Activated T-cell treated with anti-CD3 and anti-CD28 coated beads, Interleukin-2, amount 50 U/mL, for 72 hours (primary cell): ENCODE measurements at places on chromosomes 13 and 19. TPM values are rescaled to one million over a fixed set of nuclear protein-coding genes. Genes with fewer than 3 reads are reported as not detected.

GRCh38 chr19:46159418-46160232 is 11.6 kb downstream of the IGFL2 start:
- H3K4me1 ChIP-seq: no peaks in the 10 kb centered on the region
- H3K27ac ChIP-seq: no peak overlapping the region
- peaks cover 7% of the 10 kb centered on the region for H3K36me3 ChIP-seq
- no peak for DNase-seq

GRCh38 chr13:41546372-41547190 is 89.2 kb downstream of the RGCC start:
- H3K27ac ChIP-seq: no peak overlapping the region
- H3K36me3 ChIP-seq: peaks cover 3% of the 10 kb centered on the region
- peaks cover 25% of the 10 kb centered on the region for H3K4me1 ChIP-seq
- H3K4me3 ChIP-seq: no peak overlapping the region
- DNase-seq: no peak

DNA sequence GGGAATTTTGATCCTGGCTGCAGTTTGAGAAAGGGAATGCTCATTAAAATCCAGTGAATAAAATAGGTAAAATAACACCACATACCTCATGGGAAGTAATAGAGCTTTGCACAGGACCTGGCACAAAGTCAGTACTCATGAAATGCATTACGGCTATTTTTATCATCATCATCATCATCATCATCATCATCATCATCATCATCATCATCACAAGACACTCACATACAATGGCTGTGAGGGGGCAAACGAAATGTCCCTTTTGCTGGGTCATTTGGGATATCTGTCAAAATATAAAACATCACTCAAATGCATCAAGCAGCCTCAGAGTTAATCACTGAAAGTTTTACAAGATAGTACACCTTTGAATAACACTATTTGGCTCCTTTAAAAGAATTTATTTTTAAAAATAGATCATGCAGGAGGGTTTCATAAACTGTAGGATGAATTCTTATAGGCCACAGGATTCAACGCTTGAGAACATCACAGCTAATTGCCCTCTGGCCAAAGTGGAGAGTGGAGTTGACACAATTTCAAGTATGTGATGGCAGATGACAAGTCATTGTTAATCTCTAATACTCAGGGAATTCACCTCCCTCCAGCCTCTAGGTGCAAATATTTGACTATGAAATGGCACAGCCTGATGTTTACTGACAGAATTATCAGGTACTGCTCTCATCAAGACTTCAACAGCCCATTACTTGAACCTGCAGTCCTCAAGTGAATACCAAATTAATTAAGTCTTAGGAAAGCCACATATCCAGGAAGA is 14.2 kb upstream of the ZNF599 start:
- H3K27me3 ChIP-seq: no peaks in the 10 kb centered on the region
- no peaks in the 10 kb centered on the region for H3K36me3 ChIP-seq
- H3K27ac ChIP-seq: no peak overlapping the region
- no peak for DNase-seq
- no peaks in the 10 kb centered on the region for H3K4me1 ChIP-seq

GRCh38 chr13:43883631-43884030 is 3.9 kb downstream of the LACC1 start:
- H3K4me1 ChIP-seq: peaks cover 14% of the 10 kb centered on the region
- H3K27me3 ChIP-seq: peaks cover 21% of the 10 kb centered on the region
- H3K4me3 ChIP-seq: no peak overlapping the region

The ZNF793 gene
- total RNA-seq: 4.5 TPM

The GNA15 gene
- 32.8 TPM for total RNA-seq
